Astrocyte of the spinal cord (primary cell): ENCODE measurements at places on chromosomes 16 and 17.

DNA sequence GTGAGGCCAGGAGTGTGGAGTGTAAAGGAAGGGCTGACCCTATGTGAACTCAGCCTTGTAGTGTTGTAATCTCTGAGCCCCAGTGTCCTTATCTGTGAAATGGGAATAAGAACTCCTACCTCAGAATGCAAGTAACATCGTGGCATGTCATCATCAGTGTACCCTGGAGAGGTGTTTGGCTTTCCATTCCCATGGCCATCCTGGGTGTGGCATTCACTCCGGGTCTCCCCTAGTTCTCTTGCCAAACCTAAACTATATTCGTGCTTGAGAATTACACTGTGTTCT lies 1.9 kb downstream of the NXPH3 start:
- no peak for DNase-seq

GRCh38 chr16:67054901-67055300 lies 26.0 kb downstream of the CBFB start:
- DNase-seq, result no peak

DNA sequence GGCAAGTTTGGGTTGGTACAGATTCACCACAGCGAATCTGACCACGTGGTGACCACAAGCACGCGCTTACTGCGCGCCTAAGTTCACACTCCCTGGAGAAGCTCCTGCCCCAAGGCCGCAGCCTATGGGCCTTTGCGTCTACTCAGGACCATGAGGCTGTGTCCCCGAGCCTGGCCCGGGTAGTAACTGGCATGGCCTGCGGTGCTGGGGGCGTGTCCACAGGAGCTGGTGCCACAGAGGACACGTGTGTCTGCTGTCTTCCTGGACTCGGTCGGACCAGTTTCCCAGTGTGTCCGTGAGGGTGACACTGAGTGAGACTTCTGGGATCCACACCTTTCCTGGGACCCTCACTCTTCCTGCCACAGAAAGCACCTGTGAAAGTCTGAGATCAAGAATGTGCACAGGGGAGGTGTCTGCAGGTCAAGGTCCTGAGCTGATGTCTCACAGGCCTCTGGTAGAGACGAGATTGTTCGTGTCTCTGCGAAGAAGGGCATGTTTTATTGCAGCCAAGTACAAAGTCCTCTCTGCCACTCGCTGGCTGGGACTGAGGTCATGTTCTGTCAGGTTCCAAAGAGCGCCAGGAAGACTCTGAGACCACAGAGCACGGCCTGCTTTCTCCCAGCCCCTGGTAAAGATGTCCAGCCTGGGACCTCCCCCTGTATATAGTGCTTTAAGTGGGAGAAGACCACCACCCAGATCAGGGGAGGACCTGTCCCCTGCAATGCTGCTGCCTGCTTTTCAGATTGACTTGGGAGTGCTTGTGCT lies 25.2 kb upstream of the CAPN15 start:
- no peak for DNase-seq

DNA sequence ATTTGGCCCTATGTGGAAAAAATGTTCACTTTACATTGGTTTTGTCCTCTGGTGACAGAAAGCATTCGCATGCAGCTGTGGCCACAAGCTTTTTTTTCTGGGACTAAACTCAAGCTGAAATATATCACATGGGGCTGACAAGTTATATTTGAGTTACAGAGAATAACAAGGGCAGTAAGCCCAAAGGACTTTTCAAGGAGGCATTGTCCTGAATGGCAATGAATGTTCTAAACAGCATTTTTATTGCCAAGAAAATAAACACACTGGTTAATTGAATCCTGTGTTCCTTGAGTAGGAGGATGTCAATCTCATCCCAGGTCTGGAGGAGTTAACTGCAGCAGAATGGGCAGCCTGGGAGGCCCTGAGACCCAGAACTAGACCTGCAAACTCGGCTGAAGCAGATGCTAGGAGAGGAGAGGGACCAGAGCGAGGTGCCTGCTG lies 114.5 kb downstream of the COPRS start:
- DNase-seq, result no peak

DNA sequence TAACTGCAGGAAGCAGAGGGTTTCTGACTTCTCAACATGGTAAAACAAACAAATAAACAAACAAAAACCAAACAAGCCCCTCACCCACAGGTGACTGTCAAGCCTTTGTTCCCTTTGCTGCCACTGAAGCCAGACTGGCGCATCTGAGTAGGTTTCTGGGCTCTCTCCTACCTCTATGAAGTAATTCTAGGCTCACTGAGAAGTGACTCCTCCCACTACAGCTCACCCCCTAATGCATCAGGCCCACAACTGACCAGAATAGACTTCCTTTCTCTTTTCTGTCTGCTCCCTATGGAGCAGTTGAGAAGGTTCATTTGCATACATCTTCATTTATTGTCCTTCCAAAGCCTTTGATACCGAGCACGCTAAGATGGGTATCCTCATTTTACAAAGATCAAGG lies 77.0 kb upstream of the CCL2 start:
- DNase-seq, result no peak

DNA sequence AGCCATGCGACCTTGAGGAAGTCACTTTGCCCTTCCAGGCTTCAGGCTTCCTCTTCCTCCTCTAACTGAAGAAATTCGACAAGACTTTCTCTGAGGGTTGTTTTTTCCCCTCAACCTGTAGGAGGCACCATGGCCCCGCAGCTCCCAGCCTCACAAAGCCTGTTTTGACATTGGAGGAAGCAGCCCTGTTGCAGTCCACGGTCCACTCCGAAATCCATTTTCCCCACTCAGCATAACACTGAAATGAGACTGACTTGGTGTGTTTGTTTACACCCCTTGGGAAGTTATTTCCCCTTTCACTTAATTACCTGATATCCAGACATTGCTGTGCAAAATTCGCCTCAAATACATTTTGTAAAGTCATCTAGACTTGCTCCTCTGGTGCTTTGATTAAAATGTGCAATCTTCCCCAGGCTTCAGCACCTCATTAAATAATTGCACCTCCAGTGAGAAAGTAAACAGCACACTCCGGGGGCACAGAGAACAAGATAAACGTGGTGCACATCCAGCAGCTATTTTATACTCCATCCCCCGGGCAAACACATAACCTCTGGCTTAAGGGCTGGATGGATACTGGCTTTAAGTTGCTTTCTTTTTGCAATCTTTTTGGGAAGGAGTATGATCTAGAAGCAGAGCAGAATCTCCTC lies 41.4 kb upstream of the PIRT start:
- DNase-seq, result no peak

- no peak for DNase-seq
Measured at GRCh38 chr16:49699841-49700175, 156.1 kb downstream of the ZNF423 start.

GRCh38 chr16:17526956-17527937 lies 56.5 kb upstream of the XYLT1 start:
- no peak for DNase-seq

- peak; percentile 2 for DNase-seq
Measured at GRCh38 chr16:77995843-77996455, 26.4 kb upstream of the CLEC3A start.

DNA sequence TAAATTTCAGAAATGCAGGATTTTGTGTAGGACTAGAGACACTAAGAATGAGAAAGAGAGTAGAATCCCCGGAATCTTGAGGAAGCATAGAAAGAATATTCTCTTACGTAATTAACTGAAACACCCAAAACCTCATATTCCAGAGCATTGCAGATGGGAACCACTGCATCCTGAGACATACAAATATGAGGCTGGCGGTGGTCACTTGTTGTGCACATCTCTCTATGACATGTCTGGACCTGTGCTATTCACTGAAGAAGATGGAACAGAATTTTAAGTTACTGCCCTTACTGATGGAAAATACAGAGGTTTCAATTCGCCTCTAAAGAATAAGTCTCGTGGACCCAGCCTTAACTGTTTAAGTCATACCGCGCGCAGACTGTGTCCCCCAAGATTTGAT lies 806 bp downstream of the RAD51C start:
- peak; percentile 15 for DNase-seq

GRCh38 chr17:27217631-27218030 lies 76.3 kb upstream of the WSB1 start:
- no peak for DNase-seq

DNA sequence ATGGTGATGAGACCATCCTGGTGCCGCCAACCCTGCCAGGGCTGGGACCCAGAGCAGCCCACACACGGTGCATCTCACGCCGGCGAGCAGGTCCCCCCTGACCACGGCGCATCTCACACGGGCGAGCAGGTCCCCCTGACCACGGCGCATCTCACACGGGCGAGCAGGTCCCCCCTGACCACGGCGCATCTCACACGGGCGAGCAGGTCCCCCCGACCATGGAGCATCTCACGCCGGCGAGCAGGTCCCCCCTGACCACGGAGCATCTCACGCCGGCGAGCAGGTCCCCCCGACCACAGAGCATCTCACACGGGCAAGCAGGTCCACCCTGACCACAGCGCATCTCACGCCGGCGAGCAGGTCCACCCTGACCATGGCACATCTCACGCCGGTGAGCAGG lies 59.2 kb downstream of the MRM3 start:
- no peak for DNase-seq

DNA sequence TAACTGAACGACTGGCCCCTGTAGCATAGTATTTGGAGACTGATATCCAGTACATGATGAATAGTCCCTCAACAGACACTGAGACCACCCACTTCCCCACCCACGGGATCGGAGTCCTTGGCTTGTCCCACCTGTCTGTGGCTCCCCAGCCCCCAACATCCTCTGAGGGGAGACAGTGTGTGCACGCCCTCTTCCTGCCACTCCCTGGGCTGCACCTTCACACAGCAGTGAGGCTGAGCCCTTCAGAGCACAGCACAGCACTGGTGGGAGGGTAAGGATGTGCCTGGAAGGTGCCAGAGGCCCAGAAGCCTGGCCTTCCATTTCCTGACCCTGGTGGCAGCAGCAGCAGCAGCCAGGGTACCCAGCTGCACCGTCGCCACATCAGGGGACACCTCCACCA lies 11.0 kb downstream of the DNASE1 start:
- DNase-seq, result no peak

DNA sequence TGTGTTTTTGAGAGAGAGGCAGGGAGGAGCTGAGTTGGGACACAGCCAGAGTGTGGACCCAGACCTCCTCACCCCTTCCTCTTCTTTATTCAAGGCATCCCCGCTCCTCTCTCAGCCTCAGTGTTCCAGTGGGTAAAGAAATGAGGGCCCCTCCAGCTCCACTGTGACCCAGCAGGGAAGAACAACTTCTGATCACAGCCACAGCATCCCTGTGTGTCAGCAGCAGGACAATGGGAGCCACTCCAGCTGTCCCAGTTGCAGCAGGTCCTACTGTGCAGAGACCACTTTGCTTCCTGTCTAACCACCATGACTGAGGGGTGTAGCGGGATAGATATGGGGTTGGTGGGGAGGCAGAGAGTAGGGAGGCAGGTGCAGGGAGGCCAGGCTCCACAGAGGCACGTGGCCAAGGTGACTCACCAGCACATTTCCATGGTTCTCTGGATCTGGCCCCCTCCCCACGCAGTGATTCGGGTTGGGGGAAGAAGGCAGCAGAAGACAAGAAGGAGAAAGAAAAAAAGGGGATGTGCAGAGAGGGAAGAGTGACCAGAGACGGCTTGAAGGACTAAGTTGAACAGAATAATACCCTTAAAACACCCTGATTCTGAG lies 24.5 kb downstream of the PIK3R5 start:
- DNase-seq, result no peak

DNA sequence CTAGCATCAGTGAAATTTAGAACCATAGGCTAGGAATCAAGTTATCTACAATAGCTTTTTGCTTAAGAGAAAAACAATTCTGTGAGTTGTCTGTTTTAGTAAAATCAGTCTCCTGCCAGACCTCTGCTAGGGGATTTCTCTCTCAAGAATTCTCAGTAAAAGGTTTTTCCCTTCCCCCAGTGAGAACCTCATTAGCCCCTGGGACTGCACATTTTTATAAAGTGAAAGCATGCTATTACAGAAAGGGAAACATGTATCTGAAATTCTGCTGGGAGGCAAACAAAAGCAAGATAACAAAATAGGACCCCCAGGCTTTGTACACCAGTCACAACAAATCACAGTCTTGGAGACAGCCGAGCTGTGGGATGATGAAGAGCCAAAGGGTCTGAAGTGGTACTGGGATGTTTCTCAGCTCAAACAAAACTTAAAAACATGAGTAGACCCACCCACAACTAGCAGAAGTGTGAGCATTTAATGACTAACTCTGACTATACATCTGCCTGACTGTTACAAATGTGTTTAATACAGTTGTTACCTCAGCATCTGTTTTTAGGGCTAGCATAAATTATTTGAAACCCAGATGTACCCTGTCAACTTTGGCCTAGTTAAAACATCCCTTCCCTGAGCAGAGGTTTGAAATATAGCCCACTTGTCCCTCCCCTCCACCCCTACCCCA lies 20.0 kb upstream of the GLG1 start:
- DNase-seq, result peak; percentile 22

DNA sequence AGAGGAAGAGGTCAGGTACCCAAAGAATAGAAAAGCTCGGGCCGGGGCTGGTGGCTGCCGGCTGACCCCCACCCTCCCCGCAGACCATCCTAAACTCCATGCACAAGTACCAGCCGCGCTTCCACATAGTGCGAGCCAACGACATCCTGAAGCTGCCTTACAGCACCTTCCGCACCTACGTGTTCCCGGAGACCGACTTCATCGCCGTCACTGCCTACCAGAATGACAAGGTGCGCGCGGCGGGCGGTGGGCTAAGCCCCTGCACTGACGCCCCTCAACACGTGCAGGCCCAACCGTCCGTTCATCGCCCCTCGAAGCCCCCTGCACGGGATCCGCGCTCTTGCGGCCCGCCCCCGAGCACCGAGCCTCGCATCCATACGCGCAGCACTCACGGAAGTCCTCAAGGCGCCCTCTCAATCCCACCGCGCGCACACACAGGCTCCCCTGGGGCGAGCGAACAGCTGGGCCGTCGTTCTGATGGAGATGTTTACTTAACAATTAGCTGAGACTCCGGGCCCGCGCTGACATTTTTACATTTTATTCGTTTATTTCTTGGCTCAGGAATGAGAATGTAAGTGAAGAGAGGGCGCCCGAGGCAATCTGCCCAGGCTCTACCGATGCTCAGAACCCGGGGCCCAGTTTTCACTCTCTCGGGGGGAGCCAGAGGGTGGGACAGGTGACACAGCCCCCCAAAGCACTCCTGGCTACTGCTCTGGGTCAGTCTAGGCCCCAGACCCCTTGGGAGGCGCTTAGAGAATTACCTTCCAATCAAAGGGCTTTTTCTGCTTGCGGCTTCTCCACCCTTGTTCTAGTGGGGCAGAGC lies 3.5 kb downstream of the TBX2 start:
- DNase-seq, result no peak

DNA sequence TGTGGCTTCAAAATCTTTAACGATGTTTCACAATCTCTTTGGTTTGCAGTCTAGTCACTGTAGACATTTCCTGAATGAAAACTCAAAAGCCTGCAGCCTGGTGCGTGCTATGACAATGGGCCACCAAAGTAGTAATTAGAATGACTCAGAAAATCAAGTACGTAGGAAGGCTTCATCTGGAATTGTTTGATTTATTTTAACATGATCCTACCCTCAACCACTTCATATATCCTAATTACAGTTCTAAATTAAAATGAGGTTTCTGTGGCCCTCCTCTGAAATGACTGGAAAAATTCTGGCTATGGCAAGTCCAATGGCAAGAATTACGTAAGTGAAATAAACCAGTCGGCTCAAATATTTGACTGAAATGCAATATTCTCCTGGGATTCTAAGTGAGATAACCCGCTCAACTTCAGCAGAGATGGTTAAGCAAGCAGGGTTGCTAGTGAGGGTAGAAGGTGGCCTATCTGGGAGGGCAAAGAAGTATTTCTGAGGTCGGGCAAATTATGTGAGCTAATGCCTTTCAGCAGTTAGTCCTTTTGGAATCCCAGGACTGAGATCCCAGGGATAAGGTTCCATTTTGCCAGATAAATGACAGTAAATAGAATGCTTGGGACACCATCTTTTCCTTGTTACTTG lies 145.6 kb upstream of the MYOCD start:
- DNase-seq, result no peak

GRCh38 chr17:34242587-34243363 lies 12.3 kb upstream of the CCL2 start:
- no peak for DNase-seq

GRCh38 chr16:68798398-68798797 lies 44.9 kb upstream of the TANGO6 start:
- no peak for DNase-seq
